NCI-H2107 (cell line): ENCODE measurements at places on chromosomes 1 and 21.

DNA sequence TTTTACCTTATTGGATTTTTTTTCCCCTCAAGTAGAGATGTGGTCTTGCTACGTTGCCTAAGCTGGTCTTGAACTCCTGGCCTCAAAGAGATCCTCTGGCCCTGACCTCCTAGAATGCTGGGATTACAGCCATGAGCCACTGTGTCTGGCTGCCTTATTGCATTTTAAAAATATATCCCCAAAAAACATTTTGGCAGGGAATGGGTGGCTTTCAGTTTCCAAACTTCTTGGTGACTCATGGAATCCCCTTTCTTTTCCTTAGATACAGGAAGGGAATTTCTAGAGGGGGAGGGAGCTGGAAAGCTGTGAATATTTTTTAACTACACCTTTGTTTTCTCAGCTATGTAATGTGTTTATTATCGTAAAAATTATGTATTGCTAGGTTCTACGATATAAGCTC lies 73.3 kb downstream of the SNRPE start:
- no peak for DNase-seq

GRCh38 chr1:29719253-29719652 lies 482.9 kb downstream of the PTPRU start:
- no peak for DNase-seq

DNA sequence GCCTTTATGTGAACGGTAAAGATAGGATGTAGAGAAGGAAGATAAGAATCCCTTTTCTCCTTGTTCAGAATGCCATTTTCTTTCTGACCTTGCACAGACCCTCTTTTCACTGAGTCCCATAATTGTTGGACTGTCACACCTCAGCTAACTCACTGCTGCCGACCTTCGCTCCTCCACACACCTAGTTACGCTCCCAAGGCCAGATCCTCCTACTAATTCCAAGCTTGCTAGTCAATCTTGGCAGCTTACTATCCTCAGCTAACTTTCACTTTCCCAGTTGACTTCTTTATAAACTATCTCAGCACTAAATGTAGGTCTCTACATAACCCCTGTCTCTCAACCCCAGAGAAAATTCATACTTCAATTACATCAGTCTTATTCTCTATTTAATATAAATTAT lies 471.8 kb upstream of the PRMT6 start:
- no peak for DNase-seq

DNA sequence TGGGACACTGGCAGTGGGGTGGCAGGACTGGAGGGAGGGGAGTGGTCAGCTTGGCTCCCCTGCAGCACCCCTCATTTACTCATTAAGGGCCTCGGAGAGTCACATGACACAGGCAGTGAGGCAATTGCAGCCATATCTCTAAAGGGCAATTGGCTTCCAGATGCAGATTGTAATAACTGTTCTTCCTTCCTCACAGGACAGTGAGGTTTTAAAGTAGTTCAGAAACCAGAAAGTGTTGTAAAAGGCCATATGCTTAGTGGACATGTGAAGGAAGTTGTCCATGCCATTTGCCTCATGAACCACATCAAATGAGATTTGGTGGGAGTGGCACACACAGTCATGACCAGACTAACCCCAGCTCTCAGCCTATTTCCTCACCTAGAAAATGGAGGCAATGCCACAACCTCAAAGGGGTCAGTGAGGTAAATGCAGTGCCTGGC lies 11.1 kb downstream of the MTX1 start:
- DNase-seq, result no peak

GRCh38 chr1:205989786-205990185 lies 13.4 kb downstream of the RAB7B start:
- no peak for DNase-seq

DNA sequence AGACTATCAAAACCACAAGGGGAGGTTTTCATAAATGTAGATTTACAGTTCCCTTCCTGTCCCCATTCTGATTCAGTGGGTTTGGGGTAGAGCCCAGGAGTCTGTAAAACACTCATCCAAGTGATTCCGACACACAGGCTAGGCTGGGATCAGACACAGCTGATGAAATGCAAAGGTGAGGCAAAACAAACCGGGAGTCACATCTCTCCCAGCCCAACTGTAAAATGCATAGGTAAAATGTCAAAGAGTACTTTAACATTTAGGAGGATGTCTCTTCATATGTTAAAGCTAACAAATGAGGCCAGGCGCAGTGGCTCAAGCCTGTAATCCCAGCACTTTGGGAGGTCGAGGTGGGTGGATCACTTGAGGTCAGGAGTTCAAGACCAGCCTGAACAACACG lies 45.0 kb downstream of the ZNF281 start:
- DNase-seq, result no peak

GRCh38 chr1:110787328-110788071 lies 85.4 kb upstream of the CD53 start:
- peak; percentile 10 for DNase-seq

DNA sequence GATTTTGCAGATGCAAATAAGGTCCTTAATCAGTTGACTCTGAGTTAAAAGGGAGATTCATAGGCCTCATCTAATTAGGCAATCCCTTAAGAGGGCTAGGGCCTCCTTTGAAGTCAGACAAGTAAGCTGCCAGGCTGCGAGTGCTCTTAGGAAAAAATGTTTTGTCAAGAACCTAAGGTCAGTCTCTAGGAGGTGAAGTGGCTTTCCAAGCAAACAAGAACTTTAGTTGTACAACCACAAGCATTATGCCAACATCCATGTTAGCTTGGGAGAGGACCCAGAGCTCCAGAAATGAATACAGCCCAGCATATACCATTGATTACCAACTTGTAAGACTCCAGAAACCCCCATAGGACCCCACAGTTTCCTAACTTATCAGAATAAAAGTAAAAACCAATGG lies 1366.2 kb downstream of the PLA2G4A start:
- no peak for DNase-seq

- no peak for DNase-seq
Observed at GRCh38 chr1:114320586-114320985, 166.9 kb upstream of the SYT6 start.

DNA sequence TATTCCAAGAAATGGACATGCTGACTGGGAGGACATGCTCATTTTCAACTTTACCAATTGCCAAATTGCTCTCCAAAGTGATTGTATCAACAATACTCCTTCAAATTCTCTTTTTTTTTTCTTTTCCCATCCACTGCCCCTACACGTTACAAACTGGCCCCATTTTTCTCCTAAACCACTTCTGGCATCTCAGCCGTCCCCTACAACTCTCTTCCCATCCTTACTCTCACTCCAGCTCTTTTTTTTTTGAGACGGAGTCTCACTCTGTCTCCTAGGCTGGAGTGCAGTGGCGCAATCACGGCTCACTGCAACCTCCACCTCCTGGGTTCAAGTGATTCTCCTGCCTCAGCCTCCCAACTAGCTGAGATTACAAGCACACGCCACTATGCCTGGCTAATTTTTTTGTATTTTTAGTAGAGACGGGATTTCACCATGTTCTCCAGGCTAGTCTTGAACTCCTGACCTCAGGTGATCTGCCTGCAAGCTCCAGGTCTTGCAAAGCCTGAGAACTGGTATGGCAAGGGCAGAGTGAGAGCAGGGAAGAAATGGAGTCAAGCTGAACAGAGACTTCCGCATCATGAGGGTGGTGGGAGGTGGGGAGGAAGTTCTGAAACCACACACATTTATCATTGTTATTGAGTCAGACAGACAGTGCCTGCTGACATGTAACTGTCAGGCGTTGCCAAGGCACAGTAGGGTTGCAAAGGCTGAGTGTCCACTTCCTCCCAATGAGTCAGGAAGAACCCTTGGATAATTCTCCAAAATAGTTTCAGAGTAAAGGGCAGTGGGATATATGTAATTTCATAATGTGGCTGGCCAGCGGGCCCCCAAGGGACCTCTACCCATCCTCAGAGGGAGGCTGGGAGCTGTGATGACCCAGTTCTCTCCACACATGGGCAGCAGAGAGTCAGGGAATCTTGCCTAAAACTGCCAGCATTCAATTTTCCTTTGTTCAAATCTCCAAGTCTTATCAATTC lies 17.4 kb downstream of the CELA3A start:
- DNase-seq, result no peak

DNA sequence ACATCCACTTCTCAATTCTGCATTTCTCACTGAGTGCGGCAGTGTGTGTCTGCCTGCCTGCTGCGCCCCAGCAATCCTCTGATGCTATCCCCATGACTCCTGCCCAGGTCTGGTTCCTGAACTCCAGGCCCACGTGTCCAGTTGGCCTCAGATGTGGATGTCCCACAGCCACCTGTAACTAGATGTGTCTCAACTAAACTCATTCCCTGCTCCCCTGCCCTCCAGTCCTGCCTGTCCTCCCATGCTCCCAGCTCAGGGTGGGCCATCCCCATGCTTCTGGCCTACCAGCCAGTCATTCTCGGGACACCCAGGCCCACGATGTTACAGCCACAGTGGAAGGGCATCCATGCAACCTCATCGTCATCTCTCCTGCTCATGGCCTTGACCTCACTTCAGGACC lies 76.8 kb downstream of the STUM start:
- DNase-seq, result no peak

DNA sequence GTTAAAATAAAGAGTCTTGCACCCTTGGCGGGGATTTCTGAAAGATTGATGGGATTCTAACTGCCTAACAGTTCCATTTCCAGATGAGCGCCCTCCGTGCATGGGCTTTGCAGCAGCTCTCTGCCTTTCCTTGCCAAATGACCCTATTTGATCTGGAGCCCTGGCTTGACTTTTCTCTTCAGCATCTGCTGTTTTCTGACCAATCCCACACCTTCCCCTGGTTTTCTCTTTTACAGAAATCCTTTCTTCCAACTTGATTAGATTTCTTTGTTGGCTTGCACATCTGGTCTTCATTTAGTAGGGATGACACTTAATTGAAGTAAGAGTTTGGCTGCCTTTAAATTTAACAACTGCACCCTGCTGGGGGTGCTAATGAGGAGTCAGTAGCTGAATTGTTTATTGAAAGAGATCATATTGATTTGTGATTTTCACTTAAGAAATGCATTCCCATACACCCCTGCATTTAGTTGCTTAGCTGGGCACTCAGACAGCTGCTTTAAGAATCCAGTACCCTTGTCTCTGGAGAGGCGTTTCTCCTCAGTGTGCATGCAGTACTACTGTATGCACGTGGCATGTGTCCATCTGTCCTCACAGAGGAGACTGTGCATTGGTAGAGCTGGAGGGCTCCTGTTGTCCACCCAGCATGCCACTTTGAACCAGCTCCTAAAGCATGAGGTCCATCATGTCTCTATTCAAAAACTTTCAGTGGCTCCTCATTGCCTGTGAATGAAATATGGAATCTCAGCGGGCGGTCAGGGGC lies 99.7 kb downstream of the NOS1AP start:
- DNase-seq, result no peak

DNA sequence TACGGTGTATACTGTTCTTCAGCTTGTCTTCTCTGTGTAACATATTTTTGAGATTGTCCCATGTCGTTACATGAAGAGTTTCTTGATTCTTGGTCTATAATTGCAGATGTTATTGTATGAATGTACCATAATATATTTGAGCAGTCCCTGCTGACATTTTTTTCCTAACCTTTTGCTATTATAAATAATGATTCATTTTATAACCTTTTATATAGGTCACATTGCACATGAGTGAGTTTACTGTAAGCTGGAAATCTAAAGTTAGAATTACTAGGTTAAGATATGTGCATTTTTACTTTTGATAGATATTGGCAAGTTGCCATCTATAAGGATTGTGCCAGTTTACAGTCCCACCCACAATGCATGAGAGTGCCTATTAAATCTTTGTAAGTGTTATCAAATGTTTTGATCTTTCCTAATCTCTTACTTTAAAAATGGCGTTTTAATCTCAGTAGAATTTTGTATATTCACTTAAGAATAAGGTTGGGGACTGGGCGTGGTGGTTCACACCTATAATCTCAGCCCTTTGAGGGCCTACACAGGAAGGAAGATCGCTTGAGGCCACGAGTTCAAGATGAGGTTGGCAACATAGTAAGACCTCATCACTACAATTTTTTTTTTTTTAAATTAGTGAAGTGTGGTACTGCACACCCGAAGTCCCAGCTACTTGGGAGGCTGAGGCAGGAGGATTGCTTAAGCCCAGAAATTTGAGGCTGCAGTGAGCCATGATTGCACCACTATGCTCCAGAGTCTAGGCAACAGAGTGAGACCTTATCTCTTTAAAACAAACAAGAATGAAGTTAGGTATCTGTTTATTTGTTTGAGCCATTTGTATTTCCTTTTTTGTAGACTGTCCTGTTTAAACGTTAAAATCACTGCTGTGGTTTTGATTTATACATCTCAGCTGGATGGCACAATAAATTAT lies 36.5 kb downstream of the ZMYM1 start:
- no peak for DNase-seq

- no peak for DNase-seq
Observed at GRCh38 chr1:86773341-86774288, 69.2 kb downstream of the SH3GLB1 start.

DNA sequence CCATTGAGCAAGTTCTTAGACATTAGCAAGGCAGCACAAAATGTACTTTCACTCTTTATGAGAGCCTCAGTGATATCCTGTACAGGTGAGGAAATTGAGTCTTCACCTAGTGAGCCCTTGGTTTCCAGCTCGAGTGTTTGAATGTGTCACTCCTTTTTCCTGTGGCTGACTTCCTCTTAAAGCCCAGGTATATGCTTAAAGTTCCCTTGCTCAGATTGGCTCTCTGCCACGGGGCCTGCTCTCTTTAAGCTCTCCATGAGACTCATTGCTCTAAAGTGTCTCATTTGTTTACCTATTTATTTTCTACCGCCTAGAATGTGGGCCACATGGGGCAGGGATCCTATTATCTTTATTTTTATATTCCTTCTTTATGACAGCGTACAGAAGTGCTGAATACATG lies 324.9 kb downstream of the SIPA1L2 start:
- peak; percentile 63 for DNase-seq

DNA sequence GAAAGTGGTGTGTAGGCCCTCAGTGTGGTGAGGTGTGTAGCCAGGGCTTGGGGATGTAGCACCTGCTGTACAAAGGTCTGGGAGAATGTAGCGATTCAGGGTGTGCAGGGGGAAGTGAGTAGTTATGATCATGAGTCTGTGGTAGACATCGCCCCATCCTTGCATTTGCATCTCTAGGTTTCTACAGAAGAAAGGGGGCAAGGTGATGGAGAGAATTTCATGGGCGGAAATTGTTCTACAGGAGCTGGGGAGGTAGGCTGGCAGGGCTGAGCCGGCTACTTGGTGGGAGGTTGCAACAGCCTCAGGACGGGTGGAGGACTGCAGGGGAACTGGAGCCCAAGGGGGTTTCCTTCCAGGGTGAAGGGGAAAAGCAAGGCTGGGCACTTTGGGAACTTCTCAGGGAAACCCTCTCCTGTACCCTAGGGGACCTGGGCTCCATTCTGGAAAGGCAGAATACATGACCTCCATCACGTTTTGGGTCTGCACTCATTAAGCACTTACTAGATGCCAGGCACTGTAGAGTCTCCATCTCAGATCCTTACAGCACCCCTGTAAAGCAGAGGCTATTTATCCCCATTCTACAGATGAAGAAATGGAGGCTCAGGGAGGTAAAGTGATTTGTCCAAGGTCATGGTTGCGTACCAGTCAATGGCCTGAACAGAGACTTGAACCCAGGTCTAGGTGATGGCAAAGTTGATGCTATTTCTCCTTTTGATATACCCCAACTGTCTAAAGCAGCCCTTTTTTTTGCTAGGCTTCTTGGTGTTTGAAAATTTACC lies 14.5 kb upstream of the TNFRSF1B start:
- DNase-seq, result no peak
